ENCODE measurements at places on chromosomes 12 and 14. TPM values are rescaled to one million over a fixed set of nuclear protein-coding genes. Genes with fewer than 3 reads are reported as not detected.

Gene MON2
- total RNA-seq, result 37.6 TPM

Gene DNAJC22
- total RNA-seq, result not detected

Gene PPP2R5C
- total RNA-seq, result 84.8 TPM

Gene CLEC4A
- total RNA-seq, result under 0.01 TPM

Gene GPR65
- not detected for total RNA-seq

Gene TAS2R50
- 0.34 TPM for total RNA-seq

Gene SAV1
- total RNA-seq, result 41.1 TPM

Gene INHBE
- 1.5 TPM for total RNA-seq

Gene SCNN1A
- total RNA-seq, result 9.6 TPM

Gene PTPN21
- 13.4 TPM for total RNA-seq

Gene KCNC2
- total RNA-seq, result not detected

Gene AKAP3
- 1.7 TPM for total RNA-seq

Gene SELPLG
- under 0.01 TPM for total RNA-seq

Gene ADAMTS20
- total RNA-seq, result not detected

Gene GLIPR1
- total RNA-seq, result 31.6 TPM

Gene POTEM
- total RNA-seq, result not detected

Gene TRPV4
- 3.6 TPM for total RNA-seq

Gene CD27
- not detected for total RNA-seq

Gene BATF
- 9.6 TPM for total RNA-seq

Gene SLCO1B1
- not detected for total RNA-seq

Gene IL23A
- total RNA-seq, result 0.34 TPM

Gene TBX5
- total RNA-seq, result not detected

Gene PLXNC1
- 0.50 TPM for total RNA-seq

Gene KCNH5
- not detected for total RNA-seq

Gene TUBA1C
- 208 TPM for total RNA-seq
